Activated CD8-positive, alpha-beta memory T cell treated with anti-CD3 and anti-CD28 coated beads for 48 hours (primary cell): ENCODE measurements at places on chromosomes 12 and 14.

- DNase-seq, result no peak
These were observed 89.5 kb upstream of the OSBPL8 start for GRCh38 chr12:76649099-76649498.

DNA sequence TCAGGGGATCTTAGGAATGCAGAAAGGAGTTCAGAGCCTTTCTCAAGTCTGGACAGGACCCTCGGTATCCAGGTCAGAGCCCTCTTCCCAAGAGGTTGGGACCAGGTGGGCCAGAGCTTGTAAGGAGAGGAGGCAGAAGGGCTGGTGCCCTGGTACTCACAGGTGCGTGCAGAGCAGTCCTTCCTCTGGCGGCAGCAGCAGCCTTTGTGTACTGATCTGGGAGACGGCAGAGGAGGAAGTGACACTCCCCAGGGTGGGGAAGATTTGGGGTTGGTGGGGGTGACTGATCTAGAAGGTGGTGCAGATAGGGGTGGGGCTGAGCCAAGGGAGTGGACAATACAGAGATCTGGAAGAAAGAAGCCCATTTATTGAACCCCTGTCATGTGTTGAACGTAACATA is at the start of gene ITGB7:
Gene ITGB7, minus strand, starts transcription at position 210 of the 400 bp plus-strand sequence. CDS start 6,808 bp downstream, outside the sequence.
- DNase-seq, result no peak

- DNase-seq, result no peak
These were observed 35.7 kb upstream of the STK38L start for GRCh38 chr12:27208414-27208750.

GRCh38 chr14:100523843-100524169 is 63.4 kb downstream of the BEGAIN start:
- DNase-seq, result no peak

GRCh38 chr12:32569259-32569658 is 109.8 kb upstream of the DNM1L start:
- DNase-seq, result no peak
